Left renal pelvis (tissue), 4 donors: ENCODE measurements at places on chromosomes 2 and 18.

DNA sequence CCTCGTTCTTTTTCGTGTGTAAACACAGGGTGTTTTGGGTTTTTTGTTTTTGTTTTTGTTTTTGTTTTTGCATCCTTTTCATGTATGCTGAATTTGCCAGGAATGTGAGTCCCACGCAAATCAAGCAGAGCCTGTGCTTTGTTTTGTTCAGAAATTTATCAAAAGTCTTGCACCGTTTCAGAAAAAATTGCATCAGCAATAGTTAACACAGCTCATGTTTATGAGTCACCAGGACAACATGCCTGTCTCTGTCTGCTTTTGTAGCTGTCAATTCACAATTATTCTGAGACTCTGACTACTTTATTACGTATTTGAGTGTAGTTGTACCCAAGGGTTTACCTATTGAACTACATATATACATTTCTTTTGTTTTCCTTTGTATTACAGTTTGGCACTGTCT, 38.3 kb downstream of the MRPL44 start:
- DNase-seq: no peak

- no peak for DNase-seq
Measured at GRCh38 chr2:98551316-98551715, 57.0 kb downstream of the COA5 start.

GRCh38 chr2:58133395-58133794, 86.8 kb downstream of the VRK2 start:
- DNase-seq: no peak

GRCh38 chr2:118097657-118098056, 9.4 kb downstream of the INSIG2 start:
- no peak for DNase-seq

GRCh38 chr2:28163028-28163427, 229.6 kb upstream of the FOSL2 start:
- DNase-seq: no peak

DNA sequence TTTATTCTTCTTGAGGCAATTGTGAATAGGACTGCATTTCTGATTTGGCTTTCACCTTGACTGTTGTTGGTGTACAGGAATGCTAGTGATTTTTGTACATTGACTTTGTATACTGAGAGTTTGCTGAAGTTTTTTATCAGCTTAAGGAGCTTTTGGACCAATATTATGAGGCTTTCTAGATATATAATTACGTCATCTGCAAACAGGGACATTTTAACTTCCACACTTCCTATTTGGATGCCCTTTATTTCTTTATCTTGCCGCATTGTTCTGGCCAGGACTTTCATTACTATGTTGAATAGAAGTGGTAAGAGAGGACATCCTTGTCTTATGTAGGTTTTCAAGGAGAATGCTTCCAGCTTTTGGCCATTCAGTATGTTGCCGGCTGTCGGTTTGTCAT, 425.4 kb upstream of the CHAC2 start:
- DNase-seq: no peak

DNA sequence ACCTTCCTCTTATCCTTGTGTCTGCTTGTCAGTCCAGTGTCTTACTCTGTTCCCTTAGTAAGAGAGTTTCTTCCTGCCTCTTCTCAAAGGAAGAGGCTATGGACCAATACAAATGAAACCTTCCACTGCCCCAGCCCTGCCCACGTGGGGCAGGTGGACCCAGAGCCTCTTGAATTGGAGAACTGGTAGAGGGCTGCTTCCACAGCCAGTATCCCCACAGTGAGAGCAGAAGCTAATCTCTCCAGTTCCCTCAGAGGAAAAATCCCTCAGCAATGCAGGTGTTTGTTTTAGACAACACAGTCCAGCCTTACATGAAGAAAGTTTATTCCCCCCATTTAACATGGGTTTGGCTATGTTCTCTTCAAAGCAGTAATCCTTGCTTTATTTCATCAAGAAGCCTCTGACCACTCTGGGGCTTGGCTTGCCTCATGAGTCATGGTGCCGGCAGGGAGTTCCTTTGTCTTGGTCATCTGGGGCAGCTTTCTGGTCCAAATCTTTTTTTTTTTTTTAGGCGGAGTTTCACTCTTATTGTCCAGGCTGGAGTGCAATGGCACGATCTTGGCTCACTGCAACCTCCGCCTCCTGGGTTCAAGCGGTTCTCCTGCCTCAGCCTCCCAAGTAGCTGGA, 6.5 kb upstream of the CYBRD1 start:
- DNase-seq: no peak

DNA sequence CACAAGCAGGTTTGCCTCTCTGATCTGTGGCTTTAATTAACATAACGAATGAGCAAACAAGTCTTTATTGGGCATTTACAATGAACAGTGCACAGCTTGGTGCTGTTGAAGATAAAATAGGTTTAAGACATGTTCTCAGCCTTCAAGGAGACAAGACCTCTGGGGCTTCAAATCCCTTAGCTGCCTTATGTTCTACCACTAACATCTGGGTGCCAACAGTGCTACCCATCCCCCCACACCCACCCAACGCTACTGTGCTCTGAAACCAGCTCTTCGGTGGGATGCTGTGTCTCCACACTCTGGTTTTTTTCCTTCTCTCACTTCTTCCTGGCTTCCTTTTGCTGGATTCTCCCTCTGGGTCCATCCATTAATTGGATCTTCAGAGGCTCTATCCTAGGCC, 14.1 kb upstream of the B3GNT2 start:
- no peak for DNase-seq

GRCh38 chr2:172919732-172920131, 155.9 kb upstream of the MAP3K20 start:
- DNase-seq: no peak

- DNase-seq: no peak
Measured at GRCh38 chr2:15400240-15400826, 160.8 kb downstream of the NBAS start.

DNA sequence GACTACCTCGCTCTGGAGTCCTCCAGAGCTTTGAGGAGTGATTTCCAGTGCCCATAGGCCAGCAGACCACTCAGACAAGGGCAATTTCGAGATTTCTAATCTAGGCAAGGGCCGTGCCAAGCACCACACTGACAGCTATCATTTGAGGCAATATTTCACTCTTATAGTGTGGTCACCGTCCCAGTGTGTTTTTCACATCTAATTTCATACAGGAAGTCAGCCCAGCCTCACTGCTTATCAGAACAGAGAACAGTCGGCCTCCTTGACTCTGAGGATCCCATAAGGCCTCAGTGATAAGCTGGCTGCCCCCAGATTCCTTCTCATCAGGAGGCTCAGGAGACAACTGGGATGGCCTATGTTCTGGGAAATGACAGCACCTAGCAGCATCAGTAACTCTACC, 581 bp downstream of the CAPN14 start:
- DNase-seq: no peak

DNA sequence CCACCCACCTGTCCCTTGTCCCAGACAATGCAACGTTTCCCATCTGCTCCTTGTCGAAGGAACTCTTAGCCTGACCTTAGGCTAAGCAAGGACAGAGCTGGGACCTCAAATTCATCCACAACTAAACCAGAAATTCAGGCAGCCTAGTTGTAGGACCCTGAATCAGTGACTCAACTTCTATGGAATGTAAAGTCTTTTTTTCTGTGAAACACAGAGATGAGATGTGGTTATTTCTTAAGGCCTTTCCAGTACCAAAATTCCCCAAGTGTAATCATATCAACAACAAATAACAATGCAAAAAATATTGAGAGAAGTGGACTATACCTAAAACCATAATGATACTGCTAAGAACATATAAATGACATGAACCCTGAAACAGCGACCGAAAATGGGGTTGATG, 46.7 kb downstream of the EN1 start:
- DNase-seq: no peak

GRCh38 chr2:127125821-127126220, 18.9 kb upstream of the BIN1 start:
- DNase-seq: no peak

- DNase-seq: no peak
Measured at GRCh38 chr2:201191132-201191875, 8.4 kb downstream of the CASP10 start.

DNA sequence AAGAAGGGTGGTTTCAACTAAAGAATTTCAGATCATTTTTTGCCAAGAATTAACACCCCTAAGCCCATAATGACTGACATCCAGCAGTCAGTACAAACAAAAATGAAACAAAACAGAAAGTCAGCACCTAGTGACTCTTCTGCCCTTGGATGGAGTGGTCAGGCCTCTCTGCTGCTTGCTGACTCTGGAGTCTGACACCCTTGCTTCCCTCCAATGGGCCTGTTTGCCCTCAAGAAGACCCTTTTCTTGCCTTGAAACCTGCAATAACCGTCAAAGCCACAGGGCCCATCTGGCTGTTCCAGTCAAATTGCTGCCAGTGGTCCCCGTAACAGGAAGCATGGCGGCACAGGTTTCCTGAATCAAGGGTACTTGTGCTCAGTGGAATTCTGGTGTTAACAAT, 27.2 kb upstream of the CYTIP start:
- no peak for DNase-seq

DNA sequence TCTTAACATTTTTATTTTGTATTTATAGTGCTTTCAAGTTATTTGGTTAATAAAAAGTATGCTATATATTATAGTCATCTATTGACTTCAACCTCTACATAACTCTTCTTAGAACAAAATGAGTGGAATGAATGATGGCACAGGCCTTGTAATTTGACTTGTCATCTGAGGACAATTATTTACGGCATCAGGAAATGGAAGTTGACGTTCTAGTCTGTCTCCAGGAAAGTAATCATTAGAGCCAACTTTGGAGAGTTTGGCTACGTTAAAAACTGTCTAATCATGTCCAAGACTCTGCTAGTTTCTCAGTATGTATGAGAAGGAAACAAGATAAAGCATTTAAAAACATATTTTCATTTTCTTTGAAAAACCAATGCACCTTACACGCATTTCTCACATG, 353.6 kb downstream of the ARHGAP15 start:
- no peak for DNase-seq

DNA sequence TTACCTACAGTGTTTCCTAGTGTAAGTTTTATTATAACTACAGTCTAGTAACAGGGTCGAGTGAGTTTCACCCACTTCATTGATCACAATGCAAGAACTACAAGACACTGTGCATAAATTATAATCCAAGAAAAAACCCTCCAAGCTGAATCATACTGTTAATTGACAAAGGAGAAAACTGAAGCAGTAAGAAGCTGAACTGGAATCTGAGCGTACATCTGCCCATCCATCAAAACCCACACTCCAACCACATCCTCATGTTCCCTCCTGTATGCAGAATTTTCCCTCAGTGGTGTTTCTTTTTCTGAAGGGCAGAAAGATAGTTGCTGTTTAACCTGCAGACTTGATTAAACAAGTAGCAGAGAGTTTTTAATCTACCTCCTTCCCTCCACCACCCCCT, 49.5 kb upstream of the KIDINS220 start:
- DNase-seq: no peak

- DNase-seq: no peak
Measured at GRCh38 chr2:107591561-107592279, 235.0 kb upstream of the RGPD4 start.

DNA sequence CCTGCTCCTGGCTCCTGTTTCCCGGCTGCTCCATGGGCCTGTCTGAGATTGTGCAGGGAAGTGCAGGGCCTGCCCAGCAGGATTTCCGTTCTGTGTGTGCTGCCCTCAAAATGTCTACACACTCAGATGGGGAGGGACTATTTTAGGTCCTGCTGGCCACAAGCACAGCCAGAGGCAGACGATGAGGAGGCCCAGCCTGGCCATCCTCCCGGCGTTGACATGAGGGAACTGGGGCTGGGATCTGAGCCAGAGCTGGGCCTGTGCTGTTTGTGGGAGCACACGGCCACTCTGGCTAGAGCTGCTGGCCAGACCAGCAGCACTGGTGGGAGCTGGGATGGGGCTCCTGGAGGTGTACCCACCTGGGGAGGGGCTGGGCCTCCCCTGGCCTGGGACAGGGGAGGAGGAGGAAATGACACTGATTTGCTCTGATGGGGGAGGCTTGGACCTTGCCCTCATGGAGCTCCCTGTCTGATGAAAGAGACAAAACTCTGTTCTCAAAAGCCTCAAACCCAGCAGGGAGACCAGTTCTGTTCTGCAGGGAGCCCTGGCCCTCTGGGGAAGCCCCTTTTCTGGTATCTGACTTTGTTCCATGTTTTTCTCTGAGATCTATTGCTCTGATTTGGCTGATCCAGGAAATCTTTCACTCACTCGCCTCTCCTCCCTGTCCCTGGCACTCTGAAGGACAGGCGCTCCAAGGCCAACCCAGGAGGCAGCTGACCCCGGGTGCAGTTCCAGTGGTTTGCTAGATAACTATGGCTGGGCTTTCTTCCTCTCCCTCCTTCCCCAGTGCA, 161.8 kb downstream of the DYSF start:
- DNase-seq: no peak

DNA sequence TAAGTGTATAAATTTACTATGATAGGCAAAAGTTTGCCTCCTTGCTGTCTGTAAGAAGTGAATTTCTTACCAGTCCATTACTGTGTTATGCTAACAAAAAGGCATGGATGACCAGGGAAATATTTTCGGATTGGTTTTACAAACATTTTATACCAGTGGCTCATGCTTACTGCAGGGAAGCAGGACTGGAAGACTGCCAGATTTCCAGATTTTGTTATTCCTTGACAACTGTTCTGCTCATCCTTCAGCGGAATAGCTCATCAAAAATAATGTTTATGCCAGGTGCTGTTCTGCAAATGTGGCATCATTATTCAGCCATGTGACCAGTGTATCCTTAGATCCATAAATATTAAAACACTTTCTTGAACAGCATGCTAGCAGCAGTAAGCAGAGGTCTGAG, 40.4 kb upstream of the NETO1 start:
- DNase-seq: no peak

DNA sequence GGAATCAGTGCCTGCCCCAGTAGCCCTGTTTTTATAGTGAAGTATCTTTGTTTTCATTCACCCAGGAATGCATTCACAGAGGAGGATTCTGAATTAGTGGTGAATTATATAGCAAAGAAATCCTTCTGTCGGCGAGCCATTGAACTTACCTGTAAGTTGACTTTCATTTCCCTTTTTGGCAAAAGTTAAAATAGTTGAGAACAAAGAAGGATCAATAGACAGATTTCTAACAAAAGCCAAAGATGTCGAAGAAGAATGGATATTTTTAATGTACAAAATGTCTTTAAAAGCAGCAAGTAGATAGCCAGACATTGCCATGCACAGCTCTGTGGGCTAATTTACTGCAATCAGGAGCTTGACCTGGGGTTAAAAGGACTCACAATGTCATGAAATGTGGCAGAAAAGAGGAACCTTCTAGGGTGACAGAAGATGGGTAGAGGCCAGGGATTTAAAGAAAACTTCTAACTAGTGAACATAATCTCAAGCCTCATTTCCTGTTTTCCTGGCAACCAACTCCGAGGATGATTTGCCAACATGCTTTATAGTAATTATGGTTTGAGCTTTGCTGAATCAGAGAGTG, 53.8 kb upstream of the TMEM87B start:
- no peak for DNase-seq

GRCh38 chr2:25115249-25115883, 53.0 kb downstream of the POMC start:
- DNase-seq: no peak

GRCh38 chr18:48832938-48833700, 117.6 kb downstream of the SMAD7 start:
- no peak for DNase-seq
